Right atrium auricular region (tissue), 2 donors: ENCODE measurements at places on chromosomes 4 and X. TPM values are rescaled to one million over a fixed set of nuclear protein-coding genes. Genes with fewer than 3 reads are reported as not detected.

DNA sequence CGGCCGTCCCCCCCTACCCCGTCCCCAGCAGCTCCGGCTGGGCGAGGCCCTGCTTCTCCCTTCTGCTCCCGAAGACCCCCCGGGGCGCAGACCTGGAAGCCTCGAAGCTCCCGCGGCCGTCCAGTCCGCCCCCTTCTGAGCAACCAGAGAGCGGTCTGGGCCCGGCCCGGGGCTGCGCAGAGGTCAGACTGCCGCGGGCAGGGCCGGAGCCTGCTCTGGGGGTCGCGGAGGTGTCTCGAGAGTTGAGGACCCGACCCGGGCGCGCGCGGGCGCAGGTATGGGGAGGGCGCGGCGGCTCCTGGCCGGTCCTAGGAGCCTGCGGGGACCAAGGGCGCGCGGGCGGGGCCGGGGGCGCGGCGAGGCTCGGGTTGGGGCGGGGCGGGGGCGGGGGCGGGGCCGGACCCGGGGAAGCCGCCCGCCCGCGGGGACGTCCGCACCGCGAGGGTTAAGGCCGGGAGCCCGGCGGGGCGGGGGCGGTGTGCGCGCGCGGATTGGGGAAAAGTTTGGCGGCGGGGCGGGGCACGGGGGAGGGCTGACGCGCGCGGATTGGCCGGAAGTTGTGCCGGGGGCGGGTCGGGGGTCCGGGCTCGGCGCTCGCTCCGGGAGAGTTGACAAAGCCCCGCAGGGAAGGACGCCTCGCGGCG lies at the start of gene FGFRL1:
FGFRL1 (plus strand) TSS at position 605 of the 644 bp plus-strand sequence. CDS start 860 bp downstream, outside the sequence.
- peak; percentile 89 for DNase-seq

DNA sequence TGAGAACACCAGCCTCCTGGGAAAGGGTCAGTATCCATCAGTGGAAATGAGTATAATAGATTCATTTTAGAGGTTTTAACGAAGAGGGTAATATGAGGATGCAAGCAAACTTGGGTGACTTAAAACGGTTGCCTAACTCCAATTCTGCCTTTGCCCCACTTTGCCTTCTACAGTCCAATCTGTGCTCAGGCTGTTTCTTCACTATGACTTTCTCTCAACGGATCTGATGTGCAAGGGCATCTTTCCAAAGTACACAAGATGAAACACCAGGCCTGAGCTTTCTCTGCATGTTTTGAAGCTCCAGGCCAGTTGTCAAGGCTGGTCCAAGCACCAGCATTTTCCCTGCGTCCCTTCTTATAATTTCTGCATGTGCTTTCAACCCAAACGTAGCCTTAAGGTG lies 68.0 kb upstream of the TMEM164 start:
- no peak for DNase-seq

DNA sequence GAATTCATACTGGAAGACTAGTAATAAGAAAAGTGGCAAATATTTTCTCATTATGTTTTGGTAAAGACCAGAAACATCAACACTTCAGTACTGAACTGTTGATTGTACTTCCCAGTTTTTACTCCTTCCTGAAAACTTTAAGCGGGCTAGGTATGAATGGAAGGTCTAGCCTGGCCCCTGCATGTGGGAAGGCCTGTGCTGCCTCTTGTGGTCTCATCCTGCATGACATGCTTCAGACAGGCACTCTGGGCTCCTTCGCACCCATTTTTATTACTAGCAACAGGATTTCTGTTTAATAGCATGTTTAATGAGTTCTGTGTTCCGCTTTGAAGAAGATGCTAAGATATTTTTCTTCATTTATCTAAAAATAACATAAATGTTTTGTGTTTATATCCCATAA lies 279.1 kb downstream of the ANK2 start:
- no peak for DNase-seq

DNA sequence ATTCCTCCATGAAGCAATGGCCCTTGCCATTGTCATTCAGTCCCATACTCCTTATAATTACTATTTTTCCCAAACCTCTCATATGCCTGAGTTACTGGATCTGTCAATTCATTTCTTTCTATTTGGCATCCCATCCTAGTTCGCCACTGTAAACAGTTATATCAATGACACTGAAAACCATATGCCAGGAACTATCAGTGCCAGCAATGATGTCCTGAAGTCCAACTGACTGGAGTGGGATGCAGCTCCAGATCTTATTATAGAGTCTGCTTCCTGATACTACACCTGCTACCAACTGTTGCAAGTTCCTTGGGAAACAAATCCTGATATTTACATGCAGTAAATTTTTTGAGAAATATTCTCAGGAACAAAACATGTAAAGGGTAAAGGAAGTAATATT lies 27.0 kb upstream of the BANK1 start:
- DNase-seq: no peak

DNA sequence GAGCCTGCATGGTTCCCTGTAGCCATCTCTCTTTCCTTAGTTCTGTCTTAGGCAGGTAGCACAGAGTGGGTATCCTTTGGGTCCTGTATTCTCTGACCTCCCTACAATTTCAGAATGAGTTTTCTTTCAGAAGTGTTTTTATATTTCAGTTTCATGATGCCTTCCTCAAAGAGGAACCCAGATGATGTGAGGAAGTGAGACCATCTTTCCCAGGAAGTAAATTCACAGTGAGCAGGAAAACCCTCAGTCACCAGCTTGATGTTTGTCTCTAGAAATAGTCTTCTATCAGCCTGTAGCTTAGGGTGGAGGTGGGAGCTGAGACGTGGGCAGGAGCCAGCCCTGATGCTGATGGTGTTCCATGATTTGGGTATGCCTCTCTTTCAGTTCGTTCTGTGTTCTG lies 16.9 kb downstream of the PLAC1 start:
- DNase-seq: no peak

CDKL5 gene
- 9.2 TPM for total RNA-seq

CDS1 gene
- 0.98 TPM for total RNA-seq

ANXA3 gene
- 39.4 TPM for total RNA-seq
